ENCODE measurements at places on chromosomes 12 and 14.

DNA sequence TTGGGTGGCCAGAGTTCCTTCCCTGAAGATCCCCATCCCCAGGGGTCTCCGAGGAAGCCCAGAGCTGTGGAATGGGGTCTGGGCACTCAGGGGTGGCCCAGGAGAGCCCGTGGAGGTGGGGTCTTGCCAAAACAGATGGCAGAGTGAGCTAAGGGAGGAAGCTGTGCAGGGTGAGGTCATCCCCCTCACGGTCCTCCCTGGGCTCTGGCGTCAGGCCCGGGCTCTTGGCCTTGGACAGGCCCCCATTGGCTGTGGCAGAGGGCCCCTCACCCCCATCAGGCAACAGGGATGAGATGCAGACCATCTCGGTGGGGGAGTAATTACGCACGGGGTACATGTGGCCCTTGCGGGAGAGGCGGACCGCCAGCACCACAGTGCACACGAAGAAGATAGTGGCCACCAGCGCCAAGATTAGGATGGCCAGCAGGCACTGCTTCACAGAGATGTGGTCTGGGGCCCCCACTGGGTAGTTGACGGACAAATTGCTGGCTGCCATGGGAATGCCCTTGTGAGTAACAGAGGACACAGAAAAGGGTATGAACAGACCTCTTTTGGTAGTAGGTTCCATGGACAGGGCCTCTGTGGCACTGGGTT, 10.7 kb downstream of the SELPLG start:
- no peak for DNase-seq
- H3K27ac ChIP-seq = peak overlapping the region; percentile 54
- H3K27me3 ChIP-seq = no peaks in the 10 kb centered on the region

- H3K4me3 ChIP-seq = no peak overlapping the region
- H3K4me1 ChIP-seq = peaks cover 78% of the 10 kb centered on the region
- no peak for DNase-seq
- H3K27me3 ChIP-seq = no peaks in the 10 kb centered on the region
- H3K36me3 ChIP-seq = no peaks in the 10 kb centered on the region
- H3K27ac ChIP-seq = no peak overlapping the region
Measured at GRCh38 chr12:14410177-14410576, 44.7 kb downstream of the ATF7IP start.

- no peak for DNase-seq
- no peaks in the 10 kb centered on the region for H3K4me1 ChIP-seq
- H3K27ac ChIP-seq = no peak overlapping the region
- H3K4me3 ChIP-seq = no peak overlapping the region
- H3K27me3 ChIP-seq = no peaks in the 10 kb centered on the region
- H3K36me3 ChIP-seq = no peaks in the 10 kb centered on the region
Measured at GRCh38 chr12:12925388-12925787, 26.6 kb downstream of the GPRC5D start.

DNA sequence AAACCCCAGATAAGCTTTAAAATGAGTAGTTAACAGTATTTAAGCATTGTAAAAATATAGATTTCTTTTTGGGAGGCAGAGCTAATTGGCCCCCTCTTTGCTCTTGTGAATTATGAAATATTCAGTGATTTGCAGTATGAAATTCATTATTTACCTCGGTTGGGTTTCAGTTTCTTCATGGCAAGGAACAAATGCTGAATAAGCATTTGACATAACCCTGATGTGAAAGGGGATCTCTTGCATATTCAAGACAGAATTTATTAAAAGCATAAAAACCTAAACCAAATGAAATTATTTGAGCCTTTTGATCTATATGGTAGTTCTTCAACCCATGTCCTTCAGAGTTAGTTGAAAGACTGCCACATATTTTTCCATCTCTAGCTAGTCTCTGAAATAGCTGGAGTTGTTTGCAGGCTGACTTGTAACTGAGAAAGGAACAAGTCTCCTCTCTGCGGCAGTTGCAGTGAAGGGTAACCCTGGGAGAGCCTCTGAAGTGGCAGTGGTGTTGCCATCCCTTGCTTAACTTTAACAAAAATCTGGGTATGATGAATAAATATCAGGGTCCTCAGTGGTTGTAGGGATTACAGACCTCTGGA, 690 bp downstream of the AKAP6 start:
- no peak overlapping the region for H3K27ac ChIP-seq
- H3K27me3 ChIP-seq = no peaks in the 10 kb centered on the region
- DNase-seq = no peak

GRCh38 chr14:104237651-104238423, 99.5 kb downstream of the KIF26A start:
- no peak overlapping the region for H3K27ac ChIP-seq
- no peaks in the 10 kb centered on the region for H3K4me1 ChIP-seq
- no peaks in the 10 kb centered on the region for H3K27me3 ChIP-seq
- H3K36me3 ChIP-seq = no peaks in the 10 kb centered on the region
- DNase-seq = no peak

DNA sequence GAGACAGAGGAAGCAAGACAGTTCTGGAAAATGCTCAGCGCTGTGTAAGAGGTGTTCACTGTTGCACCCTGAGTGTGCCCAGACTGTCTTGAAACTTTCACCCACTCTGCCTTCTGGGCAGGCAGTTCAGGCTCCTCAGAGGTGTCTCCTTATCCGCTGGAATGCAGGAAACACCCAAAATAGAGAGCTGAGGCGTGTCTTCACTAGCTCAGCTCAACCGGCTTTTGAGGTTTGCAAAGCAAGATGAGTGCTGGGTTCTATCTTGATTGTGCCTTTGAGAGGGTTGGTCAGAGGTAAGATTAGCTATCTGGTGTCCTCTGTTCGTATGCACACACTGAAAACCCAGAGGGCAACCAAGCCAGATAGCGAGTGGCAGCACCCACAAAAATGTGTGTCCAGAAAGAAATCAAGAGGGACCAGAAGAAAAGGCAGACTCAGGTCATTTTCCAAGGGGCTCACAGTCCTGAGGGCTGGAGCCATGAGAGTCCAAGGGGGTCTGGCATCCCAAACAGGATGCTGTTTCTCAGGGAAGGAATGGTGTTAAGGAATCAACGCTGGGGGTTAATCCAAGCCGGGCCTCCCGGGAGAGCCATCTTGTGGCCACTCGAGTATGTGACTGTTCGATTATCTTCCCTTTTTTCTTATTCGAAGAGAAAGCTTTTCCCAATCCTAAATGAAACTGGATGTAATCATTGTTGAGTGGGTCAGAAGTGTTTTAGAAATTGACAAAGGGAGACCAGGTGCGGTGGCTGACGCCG, 47.1 kb downstream of the TBX3 start:
- no peak for DNase-seq
- H3K27ac ChIP-seq = no peak overlapping the region
- H3K36me3 ChIP-seq = no peaks in the 10 kb centered on the region
- no peaks in the 10 kb centered on the region for H3K4me1 ChIP-seq
- no peaks in the 10 kb centered on the region for H3K27me3 ChIP-seq

GRCh38 chr14:23639048-23639890, 3.1 kb downstream of the DHRS2 start:
- no peak overlapping the region for H3K4me3 ChIP-seq
- no peaks in the 10 kb centered on the region for H3K4me1 ChIP-seq
- H3K27me3 ChIP-seq = no peaks in the 10 kb centered on the region
- no peak for DNase-seq
- H3K27ac ChIP-seq = no peak overlapping the region
- H3K36me3 ChIP-seq = no peaks in the 10 kb centered on the region

DNA sequence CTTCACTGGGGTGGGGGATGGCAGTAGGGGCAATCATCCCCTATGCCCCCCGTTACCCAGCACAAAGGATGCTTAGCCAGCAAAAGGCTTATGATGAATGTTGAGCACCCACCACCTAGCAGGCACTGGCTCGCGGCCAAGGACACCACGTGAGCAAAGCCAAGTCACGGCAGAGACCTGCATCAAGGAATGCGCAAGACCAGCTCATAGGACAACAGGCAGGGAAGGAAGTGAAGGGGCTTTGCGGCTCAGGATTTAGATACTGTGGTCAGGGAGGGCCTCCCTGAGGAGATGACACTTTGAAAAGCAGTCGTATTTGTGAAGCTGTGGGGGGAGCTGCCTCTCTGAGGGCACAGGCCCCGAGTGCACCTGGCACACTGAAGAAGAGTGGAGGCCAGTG, 32.8 kb downstream of the SH2B3 start:
- H3K27me3 ChIP-seq = no peaks in the 10 kb centered on the region
- H3K36me3 ChIP-seq = no peaks in the 10 kb centered on the region
- no peak overlapping the region for H3K4me3 ChIP-seq
- H3K4me1 ChIP-seq = peaks cover 91% of the 10 kb centered on the region

DNA sequence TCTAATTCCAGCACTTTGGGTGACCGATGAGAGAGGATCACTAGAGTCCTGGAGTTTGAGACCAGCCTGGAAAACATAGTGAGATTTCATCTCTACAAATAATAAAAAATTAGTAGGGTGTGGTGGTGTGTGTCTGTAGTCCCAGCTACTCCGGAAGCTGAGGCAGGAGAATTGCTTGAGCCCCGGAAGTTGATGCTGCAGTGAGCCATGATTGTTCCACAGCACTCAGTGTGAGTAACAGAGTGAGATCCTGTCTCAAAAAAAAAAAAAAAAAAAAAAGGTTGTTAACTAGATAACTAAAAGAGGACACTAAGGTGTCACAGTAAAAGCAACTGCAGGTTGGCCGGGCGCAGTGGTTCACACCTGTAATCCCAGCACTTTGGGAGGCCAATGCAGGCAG, 121.3 kb upstream of the MAX start:
- no peak overlapping the region for H3K4me3 ChIP-seq
- H3K27ac ChIP-seq = no peak overlapping the region
- no peaks in the 10 kb centered on the region for H3K36me3 ChIP-seq
- no peaks in the 10 kb centered on the region for H3K27me3 ChIP-seq

- H3K27me3 ChIP-seq = no peaks in the 10 kb centered on the region
- H3K4me1 ChIP-seq = peaks cover 36% of the 10 kb centered on the region
- DNase-seq = no peak
- H3K27ac ChIP-seq = no peak overlapping the region
- H3K36me3 ChIP-seq = no peaks in the 10 kb centered on the region
- no peak overlapping the region for H3K4me3 ChIP-seq
Measured at GRCh38 chr12:21618566-21618965, 13.9 kb upstream of the GYS2 start.

DNA sequence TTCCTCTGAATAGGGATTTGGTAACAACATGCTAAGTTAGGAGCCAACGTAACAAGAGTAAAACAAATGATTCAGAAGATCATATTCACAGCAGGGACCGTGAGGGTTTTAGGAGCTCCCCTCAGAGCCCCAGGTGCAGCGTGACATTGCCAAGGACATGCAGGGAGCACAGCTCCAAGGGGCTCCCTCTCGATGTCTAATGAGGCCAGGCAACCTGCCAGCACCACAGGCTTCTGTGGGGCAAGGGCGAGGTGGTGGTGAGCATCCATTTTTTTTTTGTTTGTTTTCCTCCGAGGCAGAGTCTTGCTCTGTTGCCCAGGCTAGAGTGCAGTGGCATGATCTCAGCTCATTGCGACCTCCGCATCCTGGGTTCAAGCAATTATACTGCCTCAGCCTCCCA, 95.1 kb upstream of the PTPRB start:
- H3K36me3 ChIP-seq = no peaks in the 10 kb centered on the region
- no peak for DNase-seq
- no peaks in the 10 kb centered on the region for H3K27me3 ChIP-seq
- H3K4me3 ChIP-seq = no peak overlapping the region

- no peaks in the 10 kb centered on the region for H3K36me3 ChIP-seq
- peaks cover 18% of the 10 kb centered on the region for H3K4me1 ChIP-seq
- no peaks in the 10 kb centered on the region for H3K27me3 ChIP-seq
- peak overlapping the region; percentile 38 for H3K27ac ChIP-seq
Measured at GRCh38 chr12:6370994-6371754, 4.2 kb downstream of the SCNN1A start.

GRCh38 chr14:28102001-28102400, 664.6 kb upstream of the FOXG1 start:
- no peak overlapping the region for H3K27ac ChIP-seq
- no peak for DNase-seq
- H3K4me3 ChIP-seq = no peak overlapping the region
- no peaks in the 10 kb centered on the region for H3K36me3 ChIP-seq
- no peaks in the 10 kb centered on the region for H3K27me3 ChIP-seq

DNA sequence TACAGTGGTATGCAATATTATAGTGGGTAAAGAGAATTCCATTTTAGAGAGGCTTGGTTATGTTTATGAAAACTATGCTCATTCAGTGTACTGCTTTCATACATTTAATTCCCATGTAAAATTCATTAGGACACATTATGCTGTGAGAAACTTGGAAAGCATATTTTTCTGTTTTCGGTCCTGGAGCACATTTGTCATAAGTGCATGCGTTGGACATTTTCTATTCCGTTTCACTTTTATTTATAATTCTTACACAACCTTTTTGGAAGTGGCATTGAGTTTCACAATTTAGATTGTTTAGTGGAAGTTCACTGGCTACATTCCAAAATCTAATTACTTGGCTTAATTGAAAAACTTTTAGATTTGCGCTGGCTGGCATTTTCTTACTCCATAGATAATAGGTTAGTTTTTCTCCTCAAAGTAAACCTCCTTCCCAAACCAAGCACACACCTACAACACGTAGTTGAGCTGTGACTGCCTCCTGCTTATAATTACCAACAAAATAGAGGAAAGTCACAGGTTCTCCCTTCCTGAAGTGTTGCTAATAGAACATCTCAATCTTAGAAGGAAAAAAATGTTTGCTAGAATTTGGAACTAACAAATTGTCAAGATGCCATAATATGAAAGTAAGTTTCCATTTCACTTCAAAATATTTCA, 938.5 kb downstream of the TRHDE start:
- H3K27ac ChIP-seq = no peak overlapping the region
- DNase-seq = no peak
- H3K27me3 ChIP-seq = no peaks in the 10 kb centered on the region
- H3K4me1 ChIP-seq = no peaks in the 10 kb centered on the region
- no peaks in the 10 kb centered on the region for H3K36me3 ChIP-seq

DNA sequence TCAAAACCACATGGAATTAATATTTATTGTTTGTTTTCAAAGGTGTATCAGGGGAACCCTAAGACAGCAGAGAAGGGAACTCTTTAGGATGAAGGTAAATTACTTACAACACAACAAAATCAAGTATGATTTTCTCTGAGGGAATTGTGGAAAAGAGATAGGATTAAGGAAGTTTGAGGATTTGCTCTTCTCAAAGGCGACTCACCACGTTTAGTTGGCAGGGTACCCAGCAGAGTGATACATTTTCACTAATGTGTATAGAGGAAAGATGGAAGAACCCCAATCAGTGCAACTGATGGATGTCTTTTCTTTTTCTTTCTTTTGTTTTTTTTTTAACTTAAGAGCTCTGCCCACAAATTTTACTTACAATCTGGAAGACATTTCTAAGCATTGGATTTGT, 499.2 kb downstream of the CCER1 start:
- DNase-seq = no peak
- no peaks in the 10 kb centered on the region for H3K4me1 ChIP-seq
- H3K27me3 ChIP-seq = no peaks in the 10 kb centered on the region
- H3K27ac ChIP-seq = no peak overlapping the region

- H3K4me3 ChIP-seq = no peak overlapping the region
- H3K36me3 ChIP-seq = peaks cover 60% of the 10 kb centered on the region
- peak overlapping the region; percentile 3 for H3K27ac ChIP-seq
- H3K4me1 ChIP-seq = peaks cover 71% of the 10 kb centered on the region
Measured at GRCh38 chr14:100107236-100107635, 42.0 kb downstream of the EVL start.

DNA sequence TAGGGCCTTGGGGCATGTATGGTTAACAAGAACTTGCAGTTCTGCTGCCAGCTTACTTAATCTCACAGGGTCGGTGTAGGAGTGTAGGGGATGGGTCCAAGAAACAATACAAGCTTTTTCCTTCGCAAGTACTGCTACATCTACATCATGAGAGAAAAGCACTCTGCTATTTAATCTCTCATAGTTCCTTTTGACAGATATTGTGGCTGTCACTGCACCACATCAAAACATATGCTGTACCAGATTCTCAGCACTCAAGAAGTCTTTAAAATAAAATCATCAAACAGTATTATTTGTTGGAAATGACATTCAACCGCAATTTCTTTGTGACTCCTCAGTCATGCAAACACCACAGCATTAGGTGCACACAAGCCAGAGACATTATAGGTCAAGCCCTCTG, 215.5 kb upstream of the BMP4 start:
- no peak overlapping the region for H3K27ac ChIP-seq
- H3K27me3 ChIP-seq = no peaks in the 10 kb centered on the region
- H3K4me3 ChIP-seq = no peak overlapping the region
- H3K36me3 ChIP-seq = no peaks in the 10 kb centered on the region

Data from CD8-positive, alpha-beta memory T cell (primary cell).